ENCODE measurements at places on chromosomes 13 and 19. TPM values are rescaled to one million over a fixed set of nuclear protein-coding genes. Genes with fewer than 3 reads are reported as not detected.
A peak's percentile ranks its signal among the peaks of the same experiment; 100 is the strongest.

Gene MYO16
- total RNA-seq: 0.05 TPM

DNA sequence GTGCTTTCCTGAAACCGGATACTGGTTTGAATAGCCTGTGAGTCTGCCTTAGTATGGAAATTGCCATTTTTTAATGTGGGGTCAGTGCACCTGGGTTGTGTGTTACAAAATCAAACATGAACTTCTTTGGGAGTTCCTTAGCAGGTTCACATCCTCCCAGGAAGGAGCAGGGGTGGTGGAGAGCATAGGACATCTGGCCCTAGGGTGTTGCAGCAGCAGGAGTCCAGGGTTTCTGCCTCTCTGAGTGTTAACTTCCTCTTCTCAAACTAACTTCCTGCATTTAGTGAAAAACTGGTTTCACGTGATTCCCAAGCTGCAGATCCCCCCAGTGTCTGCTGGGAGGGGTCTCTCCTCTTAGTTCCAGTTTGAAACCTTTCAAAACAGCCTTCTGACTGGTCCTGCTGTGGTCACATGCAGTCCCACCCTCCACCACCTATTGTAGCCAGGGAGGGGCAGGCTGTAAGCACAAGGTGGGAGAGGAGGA lies 7.2 kb downstream of the RNASEH2B start:
- no peak for DNase-seq
- H3K27ac ChIP-seq: peak overlapping the region; percentile 88
- H3K4me3 ChIP-seq: no peak overlapping the region

GRCh38 chr19:43723588-43723987 lies 7.7 kb downstream of the IRGC start:
- no peak overlapping the region for H3K4me3 ChIP-seq
- 0 out of 2 replicates have a peak, but pooled peaks cover 2% of the 10 kb centered on the region for H3K36me3 ChIP-seq
- DNase-seq: no peak
- H3K27ac ChIP-seq: no peak overlapping the region
- no peaks in the 10 kb centered on the region for H3K4me1 ChIP-seq

DNA sequence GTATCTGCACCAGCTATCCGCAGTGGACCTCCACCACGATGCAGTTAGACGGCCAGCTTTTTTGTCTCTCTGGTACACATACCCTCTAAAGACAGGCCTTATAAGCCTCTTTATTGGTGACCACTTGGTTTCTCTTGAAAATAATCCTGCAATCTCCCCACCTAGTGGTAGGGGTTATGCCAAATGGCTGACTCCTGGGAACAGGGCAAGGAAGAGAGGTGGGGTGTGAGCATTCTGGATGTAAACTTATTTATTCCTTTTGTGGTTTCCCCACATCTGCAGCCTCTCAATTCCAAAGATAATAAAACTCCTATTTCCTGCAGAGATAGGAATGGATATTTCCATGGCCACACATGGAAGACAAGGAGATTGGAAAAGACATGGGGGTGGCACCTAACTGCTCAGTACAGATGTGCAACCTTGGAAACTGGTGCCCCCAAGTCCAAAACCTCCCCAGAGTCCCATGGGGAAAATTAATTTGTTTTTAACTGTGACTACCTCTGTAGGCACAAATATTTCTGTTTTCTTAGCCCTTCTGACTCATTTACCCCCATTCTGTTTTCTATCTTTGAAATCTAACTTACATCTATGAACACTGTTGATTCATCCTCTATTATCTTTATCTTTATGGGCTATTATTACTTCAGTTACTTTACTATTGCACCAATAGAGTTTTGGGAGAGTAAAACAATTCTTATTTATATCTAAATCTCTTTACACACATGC lies 112.7 kb upstream of the TSHZ3 start:
- H3K4me1 ChIP-seq: peaks cover 5% of the 10 kb centered on the region
- no peaks in the 10 kb centered on the region for H3K27me3 ChIP-seq
- H3K4me3 ChIP-seq: no peak overlapping the region
- H3K27ac ChIP-seq: 0 out of 2 replicates have a peak overlapping the region, but pooled peaks have one; percentile 7

DNA sequence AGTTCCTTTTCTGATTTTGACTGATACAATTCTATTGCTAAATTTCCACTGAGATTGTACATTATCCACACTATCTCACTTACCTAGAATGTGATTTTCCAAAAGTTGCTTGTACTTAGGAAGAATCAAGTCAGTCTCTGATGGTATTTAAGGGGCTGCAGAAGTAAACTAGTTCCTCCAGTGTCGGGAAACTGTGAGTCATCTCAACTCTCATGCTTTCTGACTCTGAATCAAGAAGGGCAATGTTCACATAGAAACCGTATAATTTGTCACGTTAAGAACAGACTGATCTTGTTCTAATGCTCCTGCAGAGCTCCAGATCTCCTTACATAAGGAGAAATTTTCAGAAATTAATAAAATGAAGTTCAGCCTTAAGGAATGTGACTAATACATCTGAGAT lies 369.3 kb downstream of the KLF5 start:
- no peaks in the 10 kb centered on the region for H3K36me3 ChIP-seq
- 0 out of 2 replicates have a peak, but pooled peaks cover 4% of the 10 kb centered on the region for H3K4me1 ChIP-seq
- H3K4me3 ChIP-seq: no peak overlapping the region
- no peak overlapping the region for H3K27ac ChIP-seq
- no peak for DNase-seq
